ENCODE measurements at places on chromosomes 1 and 21.

DNA sequence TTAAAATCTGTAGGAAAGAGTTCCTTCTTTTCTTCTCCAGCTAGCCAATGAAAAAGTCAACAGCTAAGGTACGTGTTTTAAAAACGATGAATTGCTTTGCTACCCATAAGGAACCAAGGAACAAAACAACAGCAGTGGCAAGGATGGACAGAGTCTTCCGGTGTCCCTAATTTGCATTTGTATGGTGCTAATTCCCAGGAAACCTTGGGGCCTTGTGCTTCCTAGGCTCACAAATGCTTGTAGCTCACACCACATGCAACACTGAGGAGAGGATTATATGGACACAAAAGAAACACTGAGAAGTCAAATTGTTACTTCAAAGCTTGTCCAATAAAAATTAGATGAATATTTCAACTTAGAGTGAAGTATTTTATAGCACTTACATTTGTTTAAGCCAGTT, 1.8 kb upstream of the PGBD5 start:
- DNase-seq, result no peak

DNA sequence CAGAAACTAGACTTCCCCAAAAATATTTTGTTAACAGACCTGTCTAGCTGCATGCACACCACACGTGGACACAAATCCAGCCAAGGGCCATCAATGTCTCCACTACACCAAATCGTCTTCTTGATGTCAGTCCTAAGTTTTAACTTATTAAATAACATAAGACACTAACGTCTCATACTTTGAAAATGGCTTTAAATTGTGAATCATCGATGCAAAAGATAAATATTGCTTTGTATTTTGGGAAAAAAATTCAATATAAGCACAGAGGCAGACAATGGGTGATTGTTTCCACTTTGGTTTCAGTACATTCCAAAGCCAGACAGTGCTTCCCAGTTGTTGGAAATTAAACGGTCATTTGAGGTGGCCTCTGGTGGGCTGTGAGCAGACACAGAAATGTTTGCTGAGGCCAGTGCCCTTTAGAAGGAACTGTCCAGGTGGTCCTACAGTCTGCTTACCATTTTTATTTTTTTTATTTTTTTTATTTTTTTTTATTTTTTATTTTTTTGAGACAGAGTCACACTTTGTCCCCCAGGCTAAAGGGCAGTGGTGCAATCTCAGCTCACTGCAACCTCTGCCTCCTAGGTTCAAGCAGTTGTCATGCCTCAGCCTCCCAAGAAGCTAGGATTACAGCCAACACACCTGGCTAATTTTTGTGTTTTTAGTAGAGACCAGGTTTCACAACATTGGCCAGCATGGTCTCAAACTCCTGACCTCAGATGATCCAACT, 1.8 kb upstream of the KIAA2013 start:
- no peak for DNase-seq

- no peak for DNase-seq
Observed at GRCh38 chr1:198598796-198599321, 40.0 kb upstream of the PTPRC start.

DNA sequence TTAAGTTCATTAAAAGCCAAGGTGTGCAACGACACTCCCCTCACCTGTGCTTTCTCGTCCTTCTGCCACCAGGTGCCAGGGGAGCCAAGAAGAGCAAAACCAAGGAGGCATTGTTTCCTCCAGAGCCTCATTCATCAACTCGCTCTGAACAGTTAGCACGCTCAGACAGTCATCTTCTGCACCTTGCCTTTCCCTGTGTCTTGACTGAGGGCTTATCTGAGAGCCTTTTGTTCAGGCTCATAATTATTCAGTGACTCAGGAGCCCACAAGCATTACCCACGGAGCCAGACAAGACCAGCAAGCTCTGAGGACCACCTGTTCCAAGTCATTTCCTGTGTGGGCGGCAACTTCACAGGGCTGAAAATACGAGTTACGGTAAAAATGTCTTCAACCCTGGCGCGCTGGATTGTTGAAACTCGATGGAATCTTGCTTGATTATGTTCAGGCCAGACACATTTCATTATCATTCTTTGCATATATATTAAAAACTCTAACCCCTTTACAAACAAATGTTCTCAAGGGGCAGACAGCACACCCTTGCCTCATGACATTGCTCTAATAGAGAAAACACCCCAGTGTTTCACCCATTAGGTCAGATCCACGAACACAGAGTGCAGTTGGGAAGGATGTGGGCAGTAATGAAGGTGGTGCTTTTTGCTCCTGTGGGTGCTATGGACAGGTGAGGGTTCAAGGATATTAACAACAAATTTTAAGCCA, 89.7 kb upstream of the RUNX1 start:
- DNase-seq, result peak; percentile 4

DNA sequence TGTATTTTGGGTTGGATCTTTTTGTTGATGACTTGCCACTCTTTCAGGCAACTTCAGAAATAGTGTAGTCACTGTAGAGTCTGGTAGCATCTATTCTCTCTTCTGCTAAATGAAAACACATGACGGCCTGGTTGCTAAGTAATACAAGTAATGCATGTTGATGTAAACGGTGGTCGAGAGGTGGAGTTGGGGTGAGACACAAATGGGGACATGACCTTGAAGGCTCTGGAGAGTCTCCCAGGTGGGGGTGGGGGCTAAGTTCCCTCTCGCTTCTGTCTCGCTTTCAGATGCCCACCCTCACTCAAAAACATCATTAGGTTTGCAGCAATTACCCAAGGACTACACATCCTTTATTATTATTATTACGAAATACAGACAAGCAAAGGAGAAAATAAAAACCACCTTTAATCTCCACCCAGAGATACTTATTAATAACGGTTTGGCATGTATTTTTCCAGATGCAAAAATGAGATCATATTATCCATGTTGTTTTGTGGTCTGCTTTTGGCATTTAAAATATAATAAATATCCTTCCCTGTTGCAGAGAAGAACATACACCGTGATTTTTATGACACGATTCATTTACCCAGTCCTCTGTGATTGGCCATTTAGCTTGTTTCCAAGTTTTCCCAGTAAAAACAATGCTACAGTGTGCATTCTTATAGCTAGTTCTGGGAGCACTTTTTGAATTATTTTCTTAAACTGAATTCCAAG, 138.1 kb downstream of the MIS18A start:
- DNase-seq, result no peak

GRCh38 chr1:77972080-77972479, 6.8 kb downstream of the FUBP1 start:
- no peak for DNase-seq

DNA sequence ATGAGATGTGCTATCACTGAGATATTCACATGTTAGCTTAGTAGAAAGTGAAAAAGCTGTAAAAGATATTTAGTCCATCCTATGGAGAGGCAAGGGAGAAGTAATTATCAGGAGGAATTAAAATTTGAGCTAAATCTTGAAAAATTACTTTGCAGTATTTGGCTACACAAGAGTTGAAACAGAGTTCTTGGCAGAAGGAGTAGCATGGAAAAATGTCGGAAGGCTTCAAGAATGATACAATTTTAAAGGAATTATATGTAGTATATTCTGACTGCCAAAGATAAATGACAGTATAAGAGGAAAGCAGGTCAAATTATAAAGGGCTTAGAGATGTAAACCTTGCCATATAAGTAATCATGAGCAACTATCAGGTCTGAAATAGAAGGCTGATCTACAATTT, 518.9 kb downstream of the BRINP3 start:
- no peak for DNase-seq

- no peak for DNase-seq
Observed at GRCh38 chr1:92949937-92950817, 11.1 kb downstream of the DIPK1A start.

DNA sequence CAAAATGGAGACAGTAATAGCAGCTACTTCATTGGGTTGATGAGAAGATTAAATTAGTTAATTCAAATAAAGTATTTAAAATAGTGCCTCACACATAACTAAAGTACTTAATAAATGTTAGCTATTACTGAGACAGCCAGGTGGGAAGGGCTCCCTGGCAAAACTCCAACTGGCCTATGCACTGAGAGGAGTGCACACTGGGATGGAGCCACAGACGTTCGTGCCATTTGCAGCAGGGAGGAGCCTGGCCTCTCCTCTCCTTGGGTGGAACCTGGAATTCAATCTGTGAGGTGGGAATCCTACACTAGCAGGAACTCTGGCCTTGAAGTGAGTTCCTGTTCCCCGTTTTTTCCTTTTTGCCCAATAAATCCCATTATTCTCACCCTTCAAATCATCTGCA, 28.1 kb downstream of the SLC5A9 start:
- peak; percentile 7 for DNase-seq

DNA sequence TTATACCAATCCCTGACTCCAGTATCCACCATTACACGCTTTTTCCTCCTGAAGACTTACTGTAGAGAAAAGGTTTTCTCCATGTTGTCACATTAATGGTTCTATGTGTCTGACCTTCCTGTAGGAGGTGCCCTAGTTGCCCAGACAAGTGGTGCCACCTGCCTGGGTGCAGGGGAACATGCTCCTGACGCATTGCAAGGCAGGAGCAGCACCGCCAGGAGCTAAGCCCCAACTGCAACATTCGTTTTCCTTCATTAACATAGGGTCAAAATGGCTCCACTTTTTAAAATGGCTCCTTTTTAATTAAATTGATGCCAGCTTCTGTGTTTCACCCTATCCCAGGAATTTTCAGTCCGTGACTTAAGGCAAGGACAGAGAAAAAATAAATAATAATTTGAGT, 220.1 kb upstream of the SAMSN1 start:
- DNase-seq, result no peak

DNA sequence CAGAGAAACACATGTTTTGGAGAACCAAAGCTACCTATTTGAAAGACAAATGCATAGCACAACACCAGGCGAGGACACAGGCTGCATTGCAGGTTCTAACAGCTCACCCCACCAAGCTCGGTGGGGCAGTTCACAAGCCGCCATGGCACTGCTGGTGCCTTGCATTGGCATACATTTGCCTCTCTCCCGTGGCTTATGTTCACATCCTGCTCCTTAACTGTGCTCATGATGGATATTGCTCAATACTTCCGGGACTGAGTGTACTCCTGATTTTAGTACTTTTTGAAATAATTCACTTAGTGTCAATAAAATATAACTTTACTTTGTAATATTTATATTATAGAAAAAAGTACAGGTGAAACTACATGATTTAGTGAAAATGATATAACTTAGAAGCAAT, 1187.4 kb upstream of the NCAM2 start:
- no peak for DNase-seq

- DNase-seq, result no peak
Observed at GRCh38 chr1:90362163-90362562, 354.9 kb downstream of the BARHL2 start.

DNA sequence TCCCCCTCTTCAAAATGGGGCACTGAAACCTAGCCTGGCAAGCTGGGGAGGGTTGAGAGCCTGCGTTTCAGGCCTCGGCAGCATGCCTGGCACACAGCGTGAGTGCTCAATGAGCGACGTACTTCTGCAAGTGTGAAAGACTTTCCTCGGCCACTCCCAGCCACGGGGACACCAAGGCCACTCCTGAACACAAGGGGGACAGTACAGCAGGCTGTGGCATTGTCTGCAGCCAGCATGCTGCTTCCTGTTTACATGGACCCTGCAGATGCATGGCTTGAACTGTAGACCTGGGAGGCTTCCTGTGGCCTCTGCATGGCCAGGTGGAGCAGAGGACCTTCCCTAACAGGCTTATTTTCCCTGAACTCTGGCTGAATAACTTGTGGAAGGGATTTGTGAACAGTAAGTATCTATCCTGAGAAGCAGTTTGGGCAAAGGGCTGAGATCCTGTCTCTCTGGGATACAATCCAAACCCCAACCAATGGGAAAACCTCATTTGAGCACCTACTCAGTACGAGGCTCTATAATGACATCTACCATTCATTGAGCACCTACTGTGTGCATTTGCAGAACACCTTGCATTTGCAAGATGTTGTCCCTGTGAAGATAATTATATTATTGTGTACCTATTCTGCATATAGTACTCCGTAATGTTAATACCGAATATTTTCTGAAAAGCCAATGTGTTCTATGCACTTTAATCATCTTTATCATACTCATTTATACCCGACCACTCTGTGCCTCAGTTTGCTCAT, 9.9 kb upstream of the HSPG2 start:
- DNase-seq, result peak; percentile 2

GRCh38 chr1:165888552-165888920, 61.1 kb downstream of the UCK2 start:
- no peak for DNase-seq

DNA sequence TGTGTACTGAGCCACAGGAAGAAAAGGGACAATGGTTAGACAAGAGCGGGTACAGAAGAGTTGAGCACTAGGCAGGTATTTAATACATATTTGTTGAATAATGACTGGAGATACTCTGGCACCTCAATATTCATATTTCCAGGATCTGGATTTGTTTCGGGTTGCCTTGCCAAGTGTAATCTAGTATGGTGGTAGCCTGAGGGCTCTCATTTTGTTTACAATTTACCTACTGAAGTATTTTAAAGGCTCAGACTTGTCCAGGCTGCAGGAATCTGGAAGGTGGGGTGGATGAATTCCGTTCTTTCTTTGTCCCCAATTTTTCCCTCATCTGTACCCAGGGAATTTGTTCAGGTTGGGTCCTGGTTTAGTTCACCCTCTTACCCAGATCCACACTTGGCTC, 95.0 kb downstream of the CACHD1 start:
- no peak for DNase-seq

DNA sequence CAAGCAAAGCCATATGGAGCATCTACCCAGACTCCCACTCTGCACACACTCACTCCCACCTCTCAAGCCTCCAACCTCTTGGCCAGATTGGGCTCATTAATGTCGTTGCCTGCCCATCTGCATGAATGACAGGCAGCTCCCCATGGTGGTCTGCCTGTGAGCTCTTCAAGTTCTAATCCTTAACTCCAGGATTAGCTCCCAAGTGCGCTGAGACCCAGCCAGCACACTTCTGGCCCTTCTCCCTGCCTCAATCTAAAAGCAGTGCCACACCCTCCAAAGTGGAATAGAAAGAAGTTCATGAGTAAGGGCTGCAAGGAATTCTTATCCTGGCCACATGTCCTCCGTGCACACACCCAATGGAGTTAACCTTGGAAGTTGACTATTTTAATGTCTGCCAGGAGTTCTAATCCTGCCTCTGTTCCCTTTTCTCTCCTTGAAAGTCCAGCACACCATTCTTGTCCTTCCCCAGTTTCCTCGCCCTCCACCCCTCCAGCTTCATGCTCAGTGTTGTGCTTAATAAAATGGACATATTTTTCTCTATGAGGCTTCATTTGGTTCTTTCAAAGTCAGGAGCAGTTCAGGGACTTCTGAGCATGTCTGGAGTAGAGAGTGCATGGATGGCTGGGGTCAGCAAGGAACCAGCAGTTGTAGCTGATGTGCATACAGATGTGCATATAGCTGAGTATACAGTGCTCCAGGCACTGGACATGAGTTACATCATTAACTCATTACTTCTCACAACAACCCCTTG, 30.1 kb downstream of the CAMK1G start:
- DNase-seq, result no peak

- DNase-seq, result no peak
Observed at GRCh38 chr1:226965581-226966440, 25.7 kb downstream of the COQ8A start.

Measured in COR-L47 (cell line).